Central memory CD8-positive, alpha-beta T cell (primary cell): ENCODE measurements at places on chromosomes 4 and X.

- DNase-seq = no peak
Measured at GRCh38 chr4:52983563-52984303, 121.6 kb downstream of the RASL11B start.

GRCh38 chr4:121307445-121308327 lies 73.1 kb downstream of the QRFPR start:
- DNase-seq = peak; percentile 24

DNA sequence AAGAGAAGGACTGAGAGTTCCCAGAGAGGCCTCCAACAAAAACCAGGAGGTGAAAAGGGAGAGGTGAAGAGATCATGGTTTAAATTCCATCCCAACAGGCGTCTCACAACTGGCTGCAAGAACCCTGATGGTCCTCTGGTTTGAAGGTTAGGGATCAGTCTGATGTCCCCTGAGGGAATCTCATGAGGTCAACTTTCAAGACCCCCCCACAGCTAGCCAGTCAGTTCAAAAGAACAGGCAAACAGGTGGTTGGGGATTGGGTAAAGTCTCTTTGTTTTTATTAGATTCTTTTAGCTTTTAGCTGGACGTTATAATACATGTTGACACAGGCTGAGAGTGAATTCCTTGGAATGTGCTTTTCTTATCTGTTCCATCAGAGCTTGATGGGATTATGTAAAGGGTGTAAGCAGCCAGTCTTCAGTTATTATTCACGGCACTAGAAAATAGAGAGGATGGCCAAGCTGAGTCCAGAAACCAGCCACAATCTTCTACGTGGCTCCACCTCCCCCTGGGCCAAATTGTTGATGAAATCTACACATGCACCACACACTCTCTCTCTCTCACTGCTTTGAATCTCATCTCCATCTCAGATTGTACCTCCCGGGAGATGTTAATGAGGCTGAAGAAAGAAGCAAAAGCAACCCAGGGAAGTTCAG lies 20.8 kb downstream of the ENPP6 start:
- DNase-seq = no peak

GRCh38 chrX:102063445-102064074 lies 61.9 kb upstream of the TCEAL2 start:
- no peak for DNase-seq

- no peak for DNase-seq
Measured at GRCh38 chr4:165328708-165329107, 1.2 kb downstream of the MSMO1 start.

- DNase-seq = no peak
Measured at GRCh38 chrX:8604131-8604530, 127.8 kb downstream of the ANOS1 start.

DNA sequence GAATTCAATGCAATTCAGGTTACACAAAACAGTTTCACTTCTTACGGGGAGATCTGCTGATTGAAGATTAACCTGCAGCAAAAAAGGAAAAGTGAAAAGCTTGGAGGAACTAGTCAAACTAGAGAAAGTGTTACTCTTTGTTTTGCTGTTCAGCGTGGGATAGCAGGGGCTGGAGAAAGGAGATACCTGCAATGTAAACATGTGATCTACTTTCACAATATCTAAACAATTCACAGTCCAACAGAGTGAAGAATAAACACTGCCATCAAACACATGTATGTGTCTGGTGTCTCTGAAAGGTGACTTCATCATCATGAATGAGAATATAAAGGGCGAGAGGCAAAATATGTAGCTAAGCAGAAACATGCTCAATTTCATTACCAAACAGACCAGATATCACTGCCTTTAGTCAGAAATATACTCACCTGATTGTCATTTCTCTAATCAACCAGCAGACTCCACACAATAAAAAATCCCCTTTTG lies 26.4 kb downstream of the NIPAL1 start:
- DNase-seq = no peak

GRCh38 chrX:68994135-68994890 lies 165.5 kb downstream of the EFNB1 start:
- no peak for DNase-seq

- no peak for DNase-seq
Measured at GRCh38 chrX:40104630-40104984, 6.8 kb upstream of the BCOR start.

DNA sequence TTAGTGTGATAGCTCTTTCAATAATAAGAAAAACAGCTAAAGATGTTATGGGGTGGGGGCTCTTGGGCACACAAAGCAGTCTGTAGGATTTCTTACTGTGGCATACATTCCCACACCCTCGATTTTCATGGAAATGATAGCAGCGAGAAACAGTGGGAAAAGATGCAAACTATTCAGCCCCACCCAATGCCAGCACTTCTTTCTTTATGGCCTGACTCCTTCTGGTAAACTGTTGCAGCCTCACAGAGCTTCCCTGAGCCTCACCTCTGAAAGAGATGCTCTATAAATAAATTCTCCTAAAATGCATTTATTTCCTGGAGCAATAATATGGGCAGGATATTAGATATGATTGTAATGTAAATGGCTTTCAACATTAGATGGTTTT lies 910 bp downstream of the ANK2 start:
- DNase-seq = no peak

DNA sequence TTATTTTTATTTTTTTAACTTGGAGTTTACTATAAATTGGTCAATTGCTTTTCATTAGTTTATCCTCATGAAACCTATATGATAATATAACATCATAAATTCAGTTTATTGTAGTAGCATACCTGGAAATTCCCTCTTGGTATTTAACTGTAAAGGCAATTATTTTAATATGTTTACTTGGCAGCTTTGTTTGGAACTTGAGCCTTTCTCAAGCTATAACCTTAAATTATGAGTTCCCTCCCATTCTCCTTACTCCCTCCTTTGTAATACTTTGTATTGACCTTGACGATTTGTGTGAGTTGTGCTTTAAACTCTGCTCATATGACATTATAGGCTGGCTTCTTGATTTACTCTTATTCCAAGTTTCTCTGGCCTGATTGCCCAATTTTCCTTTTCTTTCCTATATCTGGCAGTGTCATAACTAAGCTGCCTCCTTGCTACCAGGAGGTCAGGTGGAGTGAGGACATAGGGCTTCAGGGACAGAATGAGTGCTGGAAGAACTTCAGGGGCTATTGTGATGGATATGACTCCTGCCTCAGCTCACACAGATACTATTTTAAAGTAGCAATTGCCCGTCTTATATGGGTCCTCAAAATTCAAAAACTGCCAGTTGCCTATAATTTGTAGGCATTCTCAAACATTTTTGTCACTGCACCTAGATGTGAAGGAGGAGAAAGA lies 77.7 kb downstream of the RAP1GDS1 start:
- DNase-seq = no peak

DNA sequence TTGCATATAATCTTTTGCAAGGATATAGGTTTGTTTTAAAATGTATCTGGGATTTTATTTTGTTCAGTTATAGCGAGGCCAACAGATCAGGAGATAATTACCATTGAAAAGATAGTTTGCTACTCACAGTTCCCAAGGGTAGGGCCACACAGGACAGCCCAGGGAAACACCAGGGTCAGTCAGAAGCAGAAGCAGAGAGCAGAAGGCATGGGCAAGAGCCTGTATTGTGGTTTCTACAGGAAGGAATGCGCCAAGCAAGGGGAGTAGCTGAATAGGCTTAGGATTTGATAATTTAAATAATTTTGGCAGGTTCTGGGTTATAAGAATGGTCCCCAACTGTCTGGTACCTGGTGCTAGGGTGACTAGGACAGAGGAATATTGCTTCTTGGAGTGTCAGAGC lies 61.6 kb downstream of the SYNPO2 start:
- no peak for DNase-seq

- no peak for DNase-seq
Measured at GRCh38 chrX:19964017-19964710, 26.7 kb downstream of the BCLAF3 start.

DNA sequence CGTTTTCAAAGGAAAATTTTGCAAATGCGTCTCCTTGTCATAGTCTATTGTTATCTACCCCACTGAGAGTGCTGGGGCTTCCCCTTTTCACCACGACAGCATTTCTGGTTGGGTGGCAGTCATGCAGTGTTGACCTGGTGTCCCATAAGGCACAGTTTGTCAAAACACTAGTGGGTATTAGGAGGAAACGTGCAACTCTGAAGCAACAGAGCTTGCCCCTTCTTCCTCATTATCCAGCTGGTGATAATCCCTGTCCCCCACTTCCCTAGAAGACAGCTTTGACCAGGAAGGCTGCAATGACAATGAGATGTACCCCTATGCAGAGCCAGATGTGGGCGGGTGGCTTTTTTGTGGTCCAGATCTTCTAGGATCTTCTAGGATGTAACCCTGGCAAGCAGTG lies 1.8 kb downstream of the TBC1D1 start:
- DNase-seq = no peak

DNA sequence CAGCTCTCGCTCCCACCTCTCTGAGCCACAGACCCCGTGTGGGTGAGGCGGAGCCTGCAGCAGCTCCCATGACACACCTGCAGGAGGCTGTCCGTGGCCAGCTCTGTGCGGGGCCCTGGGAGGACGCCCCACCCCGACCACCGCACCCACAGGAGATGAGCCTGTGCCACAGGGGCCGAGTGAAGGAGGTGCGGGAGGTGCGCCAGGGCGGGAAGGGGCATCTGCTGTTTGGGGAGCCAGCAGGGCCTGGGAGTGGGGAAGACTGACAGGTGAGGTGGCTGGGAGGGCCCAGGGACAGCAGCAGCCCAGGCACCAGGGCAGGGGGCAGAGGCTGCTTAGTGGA lies 52.0 kb downstream of the ACOX3 start:
- no peak for DNase-seq

- DNase-seq = no peak
Measured at GRCh38 chr4:168484626-168485025, 4.3 kb upstream of the DDX60L start.

GRCh38 chrX:18160369-18160768 lies 60.3 kb downstream of the BEND2 start:
- DNase-seq = no peak

- no peak for DNase-seq
Measured at GRCh38 chr4:3520796-3521600, 11.2 kb downstream of the LRPAP1 start.

- no peak for DNase-seq
Measured at GRCh38 chrX:155313766-155314165, 20.6 kb downstream of the CLIC2 start.

GRCh38 chr4:184727430-184727829 lies 6.5 kb downstream of the CENPU start:
- no peak for DNase-seq

- no peak for DNase-seq
Measured at GRCh38 chr4:173138624-173139023, 30.0 kb upstream of the GALNT7 start.
